Spinal cord (tissue), 10 donors: ENCODE measurements at places on chromosomes 5 and 9. TPM values are rescaled to one million over a fixed set of nuclear protein-coding genes. Genes with fewer than 3 reads are reported as not detected.
A peak's percentile ranks its signal among the peaks of the same experiment; 100 is the strongest.

The TRPM6 gene
- 1.0 TPM for polyA plus RNA-seq

GRCh38 chr5:173973616-173973969 lies 15.4 kb upstream of the C5orf47 start:
- peak overlapping the region; percentile 60 for H3K4me3 ChIP-seq
- H3K27me3 ChIP-seq = no peaks in the 10 kb centered on the region
- H3K27ac ChIP-seq = peak overlapping the region; percentile 10

DNA sequence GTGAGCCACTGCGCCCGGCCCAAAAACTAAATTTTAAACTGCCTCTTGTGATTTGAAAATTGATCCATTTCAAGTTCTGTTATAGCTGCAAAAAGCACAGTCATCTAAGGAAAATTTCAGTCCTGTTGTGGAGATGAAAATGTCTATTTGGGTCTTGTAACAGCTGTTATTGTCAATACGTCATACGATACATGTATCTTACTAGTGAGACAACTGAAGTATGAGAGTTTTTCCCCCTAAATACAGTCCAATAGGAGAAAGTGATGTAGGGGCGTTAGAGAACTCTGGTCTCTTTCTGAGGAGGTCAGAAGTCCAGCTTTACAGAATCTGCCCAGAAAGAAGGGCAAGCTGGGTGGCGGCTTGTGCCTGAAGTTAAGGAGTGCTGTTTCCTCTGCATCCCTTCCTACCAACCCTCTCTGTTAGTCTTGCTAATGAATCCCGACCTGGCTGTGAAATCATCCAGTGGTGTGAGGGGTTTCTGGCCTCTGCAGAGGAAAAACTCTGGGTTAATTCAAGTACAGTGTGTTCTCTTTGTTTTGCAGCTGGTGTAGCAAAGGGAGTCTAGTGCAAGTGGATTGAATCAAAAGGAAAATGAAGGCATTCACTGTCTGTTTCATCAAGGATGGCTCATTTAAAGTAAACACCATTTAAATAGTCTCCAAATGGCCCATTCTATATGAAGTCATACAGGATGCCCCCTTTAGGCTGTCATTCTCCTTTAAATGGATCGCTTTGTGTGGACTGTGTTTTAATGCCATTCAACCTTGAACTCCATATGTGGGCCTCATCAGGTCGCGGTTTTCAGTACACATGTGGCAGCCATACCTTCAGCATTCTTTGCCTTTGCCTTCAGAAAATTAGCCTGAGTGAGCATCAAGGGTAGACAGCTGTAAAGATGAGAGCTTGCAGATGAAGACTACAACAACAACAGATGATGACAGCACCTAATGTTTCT lies 59.0 kb downstream of the AOPEP start:
- no peak for DNase-seq
- H3K4me1 ChIP-seq = peaks cover 7% of the 10 kb centered on the region
- H3K36me3 ChIP-seq = no peaks in the 10 kb centered on the region
- no peaks in the 10 kb centered on the region for H3K27me3 ChIP-seq

The MTX3 gene
- 14.5 TPM for polyA plus RNA-seq

GRCh38 chr5:88979244-88979643 lies 96.3 kb upstream of the MEF2C start:
- no peaks in the 10 kb centered on the region for H3K4me1 ChIP-seq
- no peak for DNase-seq
- H3K36me3 ChIP-seq = no peaks in the 10 kb centered on the region

DNA sequence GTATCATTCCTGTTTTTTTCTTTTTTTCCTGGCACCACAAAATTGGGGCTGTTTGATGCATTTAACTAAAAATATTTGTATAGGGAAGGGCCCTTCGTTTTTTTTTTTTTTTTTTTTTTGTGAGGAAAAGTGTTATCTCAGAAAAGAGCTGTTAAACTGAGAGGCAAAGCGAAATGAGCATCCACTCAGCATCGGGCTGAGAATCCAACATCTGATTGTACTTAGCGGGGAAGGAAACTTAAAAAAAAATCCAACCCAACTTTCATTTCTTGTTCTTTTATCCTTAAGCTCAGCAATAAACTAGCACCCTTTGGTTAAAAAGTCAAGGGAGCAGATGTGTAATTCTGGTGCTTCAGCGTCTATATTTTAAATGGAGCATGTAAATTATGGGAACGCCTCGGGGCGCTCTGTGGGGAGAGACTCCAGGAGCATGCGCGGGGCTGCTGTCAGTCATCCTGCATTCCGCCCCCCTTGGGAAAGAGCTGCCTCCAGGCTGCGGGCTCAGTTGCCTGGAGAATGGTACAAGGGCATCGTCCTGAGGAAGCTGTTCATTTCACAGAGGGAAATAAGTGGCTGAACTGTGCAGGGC lies 33.3 kb downstream of the DMRT2 start:
- H3K27me3 ChIP-seq = no peaks in the 10 kb centered on the region
- peak overlapping the region; percentile 26 for H3K4me3 ChIP-seq
- no peaks in the 10 kb centered on the region for H3K4me1 ChIP-seq
- DNase-seq = peak; percentile 82
- H3K27ac ChIP-seq = no peak overlapping the region

DNA sequence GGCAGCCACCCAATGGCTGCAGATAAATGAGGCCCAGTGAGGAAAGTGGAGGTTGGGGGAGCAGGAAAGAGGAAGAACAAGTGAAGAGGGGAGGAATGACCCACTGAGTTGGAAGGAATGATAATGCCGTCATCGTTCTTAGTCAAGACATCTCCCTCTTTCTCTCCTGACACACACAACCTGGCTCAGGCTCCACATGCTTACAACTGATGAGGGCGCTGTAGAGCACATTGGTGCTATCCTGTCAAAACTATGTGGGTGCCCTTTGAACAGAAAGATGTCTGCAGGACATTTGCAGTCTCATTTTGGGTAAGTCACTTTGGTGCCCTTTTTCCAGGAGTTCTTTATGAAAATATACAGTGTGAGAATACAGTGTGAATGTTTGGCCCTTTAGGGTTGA lies 5.9 kb downstream of the IFNW1 start:
- H3K36me3 ChIP-seq = no peaks in the 10 kb centered on the region
- no peaks in the 10 kb centered on the region for H3K4me1 ChIP-seq
- H3K27me3 ChIP-seq = no peaks in the 10 kb centered on the region

DNA sequence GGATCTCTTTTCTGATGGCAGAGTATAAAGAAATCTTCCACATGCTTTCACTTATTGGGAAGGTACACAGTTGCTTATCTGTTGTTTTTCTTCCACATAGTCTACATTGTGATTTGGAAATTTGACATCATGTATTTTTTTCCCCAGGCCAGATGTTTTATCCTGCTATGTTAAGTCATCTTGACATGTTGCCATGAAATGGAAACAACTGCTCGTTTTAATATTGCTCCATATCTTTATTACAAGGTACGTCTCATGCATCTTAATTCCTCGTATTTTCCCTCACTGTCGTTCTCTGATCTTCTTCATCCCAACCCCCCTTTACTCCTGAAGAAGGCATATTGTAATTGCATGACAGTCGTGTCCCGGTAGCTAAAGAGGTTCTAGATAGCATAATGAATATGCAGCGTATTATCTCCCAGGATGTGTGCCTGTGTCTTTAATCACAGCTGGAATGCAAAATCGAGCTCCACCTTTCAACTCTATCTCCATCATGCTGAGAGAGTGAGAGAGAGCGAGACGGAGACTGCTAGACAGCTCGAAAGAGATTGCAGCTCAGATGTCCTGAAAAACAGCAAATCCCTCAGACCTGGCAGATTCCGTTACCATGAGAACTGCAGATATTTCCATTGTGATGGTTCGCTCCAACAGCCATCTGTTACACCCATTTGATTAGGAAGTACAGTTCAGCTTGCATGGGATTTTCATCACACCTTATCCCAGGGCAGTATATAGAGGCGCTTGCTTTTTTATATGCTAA lies 281.7 kb downstream of the TMEM38B start:
- H3K4me3 ChIP-seq = no peak overlapping the region
- H3K27me3 ChIP-seq = no peaks in the 10 kb centered on the region
- peak; percentile 86 for DNase-seq
- no peaks in the 10 kb centered on the region for H3K36me3 ChIP-seq
- peak overlapping the region; percentile 69 for H3K27ac ChIP-seq

The IL3 gene
- not detected for polyA plus RNA-seq

GRCh38 chr5:15393146-15393545 lies 106.8 kb upstream of the FBXL7 start:
- no peak for DNase-seq
- H3K27me3 ChIP-seq = no peaks in the 10 kb centered on the region
- no peaks in the 10 kb centered on the region for H3K36me3 ChIP-seq
- H3K4me3 ChIP-seq = no peak overlapping the region
- H3K27ac ChIP-seq = no peak overlapping the region

- no peaks in the 10 kb centered on the region for H3K27me3 ChIP-seq
- H3K36me3 ChIP-seq = peaks cover 30% of the 10 kb centered on the region
- no peak for DNase-seq
- H3K4me3 ChIP-seq = no peak overlapping the region
Measured at GRCh38 chr9:127390563-127390962, 6.4 kb upstream of the SLC2A8 start.

DNA sequence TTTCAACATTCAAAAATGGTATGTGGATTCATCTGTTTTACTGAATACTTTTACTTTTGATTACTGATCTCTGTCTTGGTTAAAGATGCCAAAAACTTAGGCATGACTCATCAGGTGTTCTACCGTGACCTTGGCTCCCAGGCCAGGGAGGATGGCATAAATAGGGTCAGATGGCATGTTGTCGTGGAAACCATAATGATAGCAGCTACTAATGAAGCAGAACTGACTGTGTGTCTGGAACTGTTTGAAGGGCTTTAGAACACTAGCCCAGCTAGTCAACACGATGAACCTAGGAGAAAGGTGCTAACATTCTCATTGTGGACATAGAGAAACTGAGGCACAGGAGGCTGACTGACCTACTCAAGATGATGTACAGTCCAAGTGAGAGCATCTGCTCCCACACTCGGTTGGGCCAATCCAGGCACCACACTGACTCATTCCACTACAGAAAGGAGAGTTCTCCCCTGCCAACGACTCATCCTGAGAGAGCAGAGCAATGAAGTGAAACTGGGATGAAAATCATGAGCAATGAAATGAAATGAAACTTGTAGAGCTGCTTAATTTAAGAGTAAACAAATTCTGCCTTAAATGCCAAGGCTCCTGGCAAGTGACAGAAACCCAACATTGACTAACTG lies 116.0 kb downstream of the TENT4A start:
- no peaks in the 10 kb centered on the region for H3K4me1 ChIP-seq
- H3K27me3 ChIP-seq = no peaks in the 10 kb centered on the region
- H3K27ac ChIP-seq = no peak overlapping the region

- no peaks in the 10 kb centered on the region for H3K27me3 ChIP-seq
- no peak for DNase-seq
- no peaks in the 10 kb centered on the region for H3K36me3 ChIP-seq
Measured at GRCh38 chr5:33198836-33199235, 241.9 kb upstream of the TARS1 start.

The ADGRV1 gene
- 72.0 TPM for polyA plus RNA-seq

DNA sequence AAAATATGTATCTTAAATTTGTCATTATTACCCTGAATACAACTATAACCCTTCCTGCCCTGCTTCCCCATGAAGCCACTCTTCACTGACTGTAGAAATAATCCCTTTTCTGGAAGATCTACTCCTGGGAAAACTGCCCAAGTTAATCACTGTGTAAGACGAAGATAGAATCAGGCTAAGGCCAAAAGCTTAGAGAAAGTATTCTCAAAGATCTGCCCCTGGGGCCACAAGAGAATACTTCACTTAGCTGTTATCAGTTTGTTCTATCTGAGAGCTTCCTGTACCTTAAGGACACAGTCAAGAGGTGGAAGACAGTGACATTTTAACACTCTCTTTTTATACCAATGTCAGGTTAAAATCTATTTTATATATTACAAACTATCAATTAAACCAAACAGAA lies 33.8 kb downstream of the RNF145 start:
- H3K27ac ChIP-seq = no peak overlapping the region
- peaks cover 3% of the 10 kb centered on the region for H3K36me3 ChIP-seq
- H3K4me3 ChIP-seq = no peak overlapping the region
- H3K4me1 ChIP-seq = no peaks in the 10 kb centered on the region
- H3K27me3 ChIP-seq = no peaks in the 10 kb centered on the region
